ENCODE measurements at places on chromosomes 5 and 9. TPM values are rescaled to one million over a fixed set of nuclear protein-coding genes. Genes with fewer than 3 reads are reported as not detected.

GRCh38 chr5:53045263-53045662 lies 56.1 kb downstream of the ITGA2 start:
- DNase-seq = no peak
- H3K36me3 ChIP-seq = no peaks in the 10 kb centered on the region
- H3K27ac ChIP-seq = no peak overlapping the region
- H3K27me3 ChIP-seq = no peaks in the 10 kb centered on the region
- no peak overlapping the region for H3K4me3 ChIP-seq
- no peaks in the 10 kb centered on the region for H3K4me1 ChIP-seq

DNA sequence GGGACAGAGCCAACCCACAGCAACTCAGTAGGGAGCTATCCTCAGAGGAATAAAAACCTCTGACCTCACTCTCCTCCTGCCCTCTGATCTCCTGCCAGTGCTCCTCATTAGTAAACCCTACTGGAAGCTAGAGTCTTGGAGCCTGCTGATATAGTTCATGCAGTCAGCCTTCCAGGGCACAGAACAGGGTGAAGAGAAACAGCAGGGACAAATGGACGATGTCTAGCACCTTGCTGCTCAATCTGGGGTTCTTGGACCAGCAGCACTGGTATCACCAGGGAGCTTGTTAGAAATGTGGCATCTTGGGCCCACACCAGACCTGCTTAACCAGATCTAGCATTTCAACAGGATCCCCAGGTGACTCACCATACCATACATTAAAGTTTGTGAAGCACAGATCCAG lies 5.5 kb upstream of the GALNT12 start:
- H3K4me1 ChIP-seq = peaks cover 19% of the 10 kb centered on the region
- H3K36me3 ChIP-seq = peaks cover 10% of the 10 kb centered on the region
- no peak overlapping the region for H3K27ac ChIP-seq
- no peak for DNase-seq
- no peak overlapping the region for H3K4me3 ChIP-seq

GRCh38 chr5:76475936-76476335 lies 72.9 kb downstream of the IQGAP2 start:
- H3K27ac ChIP-seq = peak overlapping the region; percentile 81
- no peak for DNase-seq
- H3K36me3 ChIP-seq = peaks cover 15% of the 10 kb centered on the region
- H3K4me3 ChIP-seq = no peak overlapping the region

DNA sequence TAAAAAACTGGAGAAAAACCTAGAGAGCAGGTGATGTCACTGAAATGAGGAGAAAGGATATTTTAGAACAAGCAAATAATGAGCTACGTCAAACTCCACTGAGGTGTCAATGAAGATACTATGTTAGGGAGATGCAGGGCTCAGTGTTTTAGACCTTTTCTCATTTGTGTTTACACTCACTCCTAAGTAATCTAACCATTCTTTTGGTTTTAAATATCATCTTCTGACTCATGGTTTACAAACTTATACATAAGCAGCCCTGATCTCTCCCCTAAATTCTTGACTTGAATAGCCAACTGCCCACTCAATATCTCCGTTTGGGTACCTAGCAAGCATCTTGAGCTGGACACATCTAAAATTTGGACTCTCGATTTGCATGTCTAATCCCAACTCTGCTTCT lies 272.4 kb downstream of the MEF2C start:
- H3K4me1 ChIP-seq = no peaks in the 10 kb centered on the region
- H3K27me3 ChIP-seq = no peaks in the 10 kb centered on the region
- H3K27ac ChIP-seq = no peak overlapping the region
- no peak overlapping the region for H3K4me3 ChIP-seq

SPARC gene
- total RNA-seq = 358 TPM
